Pulmonary artery endothelial cell (primary cell): ENCODE measurements at places on chromosomes 1 and 21. TPM values are rescaled to one million over a fixed set of nuclear protein-coding genes. Genes with fewer than 3 reads are reported as not detected.

DNA sequence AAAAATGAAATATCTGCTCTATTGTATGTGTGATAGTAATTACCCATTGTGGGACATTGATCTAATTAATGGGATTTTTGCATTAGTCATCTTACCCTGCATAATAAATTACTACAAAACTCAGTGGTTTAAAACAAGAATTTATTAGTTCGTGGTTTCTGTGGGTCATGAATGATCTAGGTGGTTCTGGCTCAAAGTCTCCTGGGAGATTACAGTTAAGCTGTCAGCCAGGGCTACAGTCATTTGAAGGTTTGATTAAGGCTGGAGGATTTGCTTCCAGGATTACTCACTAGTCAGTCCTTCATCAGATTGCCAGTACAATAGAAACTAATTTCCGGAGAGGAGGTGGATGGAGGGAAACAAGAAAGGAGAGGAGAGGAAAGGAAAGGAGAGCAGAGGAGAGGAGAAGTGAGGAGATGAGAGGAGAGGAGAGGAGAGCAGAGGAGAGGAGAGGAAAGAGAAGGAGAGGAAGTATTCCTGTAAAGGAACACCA, 60.4 kb upstream of the TNFSF4 start:
- no peak for DNase-seq

GRCh38 chr1:152440635-152441471, 26.8 kb upstream of the CRNN start:
- peak; percentile 17 for DNase-seq

LCE2B gene
- not detected in 2 replicates for total RNA-seq

- no peak for DNase-seq
Observed at GRCh38 chr1:199866210-199866617, 161.3 kb upstream of the NR5A2 start.

IVL gene
- total RNA-seq = under 0.01 TPM in 1 of 2 replicates, not detected in the other

- DNase-seq = no peak
Observed at GRCh38 chr1:184276416-184276815, 110.4 kb upstream of the C1orf21 start.

RNASEL gene
- total RNA-seq = 2.2 and 5.0 TPM in 2 replicates

- no peak for DNase-seq
Observed at GRCh38 chr1:114690148-114690547, 5.2 kb downstream of the AMPD1 start.

GRCh38 chr1:13617108-13617507, 33.5 kb downstream of the PDPN start:
- no peak for DNase-seq

DNA sequence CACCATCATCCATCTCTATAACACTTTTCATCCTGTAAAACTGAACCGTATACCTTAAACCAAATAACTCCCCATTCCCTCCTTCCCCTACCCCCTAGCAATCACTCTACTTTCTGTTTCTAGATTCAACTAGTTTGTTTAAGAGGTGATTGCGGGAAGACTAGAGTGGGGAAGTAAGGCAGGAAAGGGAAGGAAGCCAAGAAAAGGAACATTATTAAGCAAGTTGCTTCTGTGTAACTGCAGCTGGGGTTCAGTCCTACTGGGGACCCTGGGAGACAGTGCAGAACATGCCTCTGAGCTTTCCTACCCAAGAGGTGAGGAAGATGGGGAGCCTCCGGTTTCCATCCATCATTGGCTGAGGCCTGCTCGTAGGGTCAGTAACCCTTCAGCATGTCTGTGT, 28.9 kb upstream of the H3-3A start:
- no peak for DNase-seq
